ENCODE measurements at places on chromosomes 12 and 14.
A peak's percentile ranks its signal among the peaks of the same experiment; 100 is the strongest.

DNA sequence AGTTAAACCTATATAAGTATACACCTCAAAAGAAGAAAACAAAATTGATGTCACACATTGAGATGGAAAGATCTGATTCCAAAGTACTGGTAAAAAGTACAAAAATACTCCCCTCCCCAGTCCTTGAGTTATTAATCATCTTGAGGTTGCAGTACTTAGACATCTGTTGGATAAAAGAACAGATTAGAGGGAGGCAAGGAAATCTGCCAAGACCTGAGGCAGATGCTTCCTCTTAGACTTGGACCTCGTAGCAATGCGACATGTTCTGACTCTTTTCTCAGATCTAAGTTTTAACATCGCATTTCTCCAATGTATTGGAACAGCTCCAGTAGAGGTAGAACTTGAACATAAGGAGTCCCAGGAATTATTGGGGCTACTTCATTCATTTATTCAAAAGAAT lies 187.9 kb upstream of the GRIN2B start:
- no peak for DNase-seq

GRCh38 chr12:96211988-96212387 lies 17.8 kb downstream of the ELK3 start:
- DNase-seq = no peak

DNA sequence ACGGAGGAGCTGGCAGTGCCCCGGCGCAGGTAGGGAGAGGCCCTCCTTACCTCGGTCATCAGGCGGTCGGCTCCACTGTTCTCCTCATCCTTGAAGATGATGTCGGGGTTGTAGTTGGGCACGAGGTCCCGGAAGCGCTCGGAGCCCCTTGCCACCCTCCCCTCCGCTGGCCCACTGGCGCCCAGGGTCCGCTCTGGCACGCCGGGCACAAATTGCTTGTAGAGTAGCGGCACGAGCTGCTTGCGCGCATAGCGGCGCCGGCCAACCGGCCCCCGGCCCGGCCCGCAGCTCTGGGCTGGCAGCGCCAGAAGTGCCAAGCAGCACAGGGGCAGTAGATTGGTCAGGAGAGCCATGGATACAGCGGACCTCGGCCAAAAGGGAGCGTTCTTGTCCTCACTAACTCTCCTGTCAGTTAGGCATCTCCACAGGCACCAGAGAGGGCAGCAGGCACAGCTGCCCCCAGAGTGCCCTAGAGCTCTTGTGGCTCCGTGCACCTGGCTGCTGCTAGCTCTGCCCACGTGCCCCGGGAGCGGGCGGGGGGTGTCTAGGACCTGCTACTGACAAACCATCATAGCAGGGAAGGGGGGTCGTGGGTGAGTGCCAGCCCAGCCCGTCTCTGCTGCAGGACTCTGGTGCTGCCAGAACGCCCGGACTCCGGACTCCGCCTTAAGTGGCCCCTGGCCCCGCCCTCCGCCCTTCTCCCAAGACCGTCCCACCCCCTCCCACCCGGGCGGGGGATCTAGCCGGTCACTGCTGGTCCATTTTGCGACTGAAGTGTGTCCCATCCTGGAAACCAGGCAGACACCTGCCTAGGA lies at the start of gene DHH:
TSS of gene DHH (minus strand) at position 642 of the 815 bp plus-strand sequence. CDS start at position 353, 289 bp downstream.
- no peak for DNase-seq

GRCh38 chr14:89128311-89129026 lies 288.6 kb downstream of the FOXN3 start:
- DNase-seq = no peak

DNA sequence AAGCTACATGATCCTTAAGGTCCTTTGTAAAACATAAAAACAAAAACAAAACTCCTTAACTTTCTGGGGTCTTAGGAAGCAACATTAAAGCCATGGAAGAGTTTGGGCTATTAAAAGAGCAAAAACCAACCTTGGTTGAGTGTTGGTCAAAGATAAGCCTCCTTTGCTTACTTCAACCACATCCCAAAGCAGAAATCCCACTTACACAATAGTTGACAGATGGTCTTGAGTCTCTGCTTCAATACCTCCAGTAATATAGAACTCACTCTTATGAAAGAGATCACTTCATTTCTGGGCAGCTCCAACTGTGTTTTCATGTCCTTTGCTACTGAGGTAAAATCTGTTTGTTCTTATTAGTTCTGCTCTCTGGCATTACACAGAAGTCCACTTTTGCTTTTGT lies 125.8 kb downstream of the SLC38A4 start:
- DNase-seq = no peak

- DNase-seq = no peak
Observed at GRCh38 chr12:21073822-21074460, 57.1 kb upstream of the SLCO1B1 start.

DNA sequence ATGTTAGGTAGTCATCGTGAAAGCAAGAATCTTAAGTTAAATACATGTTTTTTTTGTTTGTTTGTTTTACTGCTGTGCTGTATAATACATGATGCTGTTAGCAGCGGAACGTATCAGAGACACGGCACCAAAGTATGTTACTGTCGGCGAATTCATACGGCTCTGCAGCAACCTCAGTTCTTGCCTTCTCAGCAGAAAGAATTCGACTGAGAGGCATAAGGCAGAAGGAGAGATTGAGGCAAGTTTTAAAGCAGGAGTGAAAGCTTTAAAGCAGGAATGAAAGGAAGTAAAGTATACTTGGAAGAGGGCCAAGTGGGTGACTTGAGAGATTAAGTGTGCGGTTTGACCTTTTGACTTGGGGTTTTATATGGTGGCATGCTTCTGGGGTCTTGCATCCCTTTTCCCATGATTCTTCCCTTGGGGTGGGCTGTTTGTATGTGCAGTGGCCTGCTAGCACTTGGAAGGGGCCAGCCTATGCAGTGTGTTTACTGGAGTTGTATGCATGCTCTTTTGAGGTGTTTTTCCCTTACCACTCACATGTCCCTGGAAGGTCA lies 23.7 kb downstream of the LEMD3 start:
- DNase-seq = no peak

- no peak for DNase-seq
Observed at GRCh38 chr14:66483322-66483721, 2.8 kb upstream of the CCDC196 start.

GRCh38 chr12:96862326-96862725 lies 44.7 kb upstream of the NEDD1 start:
- DNase-seq = no peak

GRCh38 chr14:104229534-104230055 lies 91.2 kb downstream of the KIF26A start:
- DNase-seq = no peak

DNA sequence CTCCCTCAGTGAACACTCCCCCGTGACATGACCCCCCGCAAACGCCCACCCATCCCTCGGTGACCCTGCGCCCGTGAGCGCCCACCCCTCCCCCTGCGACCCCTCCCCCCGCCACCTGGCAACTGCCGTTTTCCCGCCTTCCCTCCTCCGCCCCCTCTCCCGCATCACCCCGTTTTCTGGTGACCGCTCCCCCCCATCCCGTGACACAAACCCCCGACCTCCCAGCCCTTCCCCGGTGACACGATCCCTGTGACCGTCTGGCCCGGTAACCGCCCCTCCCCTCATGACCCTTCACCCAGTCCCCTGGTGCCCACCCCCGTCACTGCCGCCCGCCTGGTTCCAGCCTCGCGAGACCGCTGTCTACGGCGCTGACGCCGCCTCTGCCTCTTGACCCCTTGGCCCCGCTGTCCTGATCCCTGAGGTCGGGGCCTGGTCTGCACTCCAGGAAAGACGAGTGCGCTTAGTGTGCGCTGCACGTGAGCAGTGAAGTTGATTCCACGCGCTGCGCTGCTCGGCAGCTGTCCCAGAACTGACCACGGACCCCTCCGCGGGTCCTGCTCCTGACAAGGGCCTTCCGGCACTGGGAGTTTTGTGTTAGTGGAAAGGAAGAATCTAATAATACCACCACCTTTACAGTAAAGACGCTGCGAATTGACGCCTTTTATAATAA lies 59.4 kb downstream of the DDX51 start:
- peak; percentile 15 for DNase-seq

GRCh38 chr14:70836946-70837345 lies 27.6 kb upstream of the MAP3K9 start:
- no peak for DNase-seq

DNA sequence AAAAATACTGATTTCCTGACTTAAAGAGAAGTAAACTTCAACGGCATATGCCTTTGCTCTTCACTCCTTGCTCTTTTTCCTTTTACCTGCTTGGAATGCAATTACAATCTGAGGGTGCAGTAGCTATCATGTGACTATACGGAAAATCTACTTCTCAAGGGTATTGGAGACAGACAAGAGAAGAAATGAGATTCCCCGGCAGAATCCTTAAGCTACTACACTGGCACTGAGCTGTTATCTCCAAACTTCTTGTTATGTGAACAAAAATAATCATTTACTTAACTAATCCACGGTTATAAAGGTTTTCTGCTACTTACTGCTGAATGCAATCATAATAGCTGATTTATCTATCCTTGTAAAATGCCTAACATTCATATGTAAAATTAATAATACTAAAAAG lies 118.0 kb upstream of the IFNG-AS1 start:
- no peak for DNase-seq

DNA sequence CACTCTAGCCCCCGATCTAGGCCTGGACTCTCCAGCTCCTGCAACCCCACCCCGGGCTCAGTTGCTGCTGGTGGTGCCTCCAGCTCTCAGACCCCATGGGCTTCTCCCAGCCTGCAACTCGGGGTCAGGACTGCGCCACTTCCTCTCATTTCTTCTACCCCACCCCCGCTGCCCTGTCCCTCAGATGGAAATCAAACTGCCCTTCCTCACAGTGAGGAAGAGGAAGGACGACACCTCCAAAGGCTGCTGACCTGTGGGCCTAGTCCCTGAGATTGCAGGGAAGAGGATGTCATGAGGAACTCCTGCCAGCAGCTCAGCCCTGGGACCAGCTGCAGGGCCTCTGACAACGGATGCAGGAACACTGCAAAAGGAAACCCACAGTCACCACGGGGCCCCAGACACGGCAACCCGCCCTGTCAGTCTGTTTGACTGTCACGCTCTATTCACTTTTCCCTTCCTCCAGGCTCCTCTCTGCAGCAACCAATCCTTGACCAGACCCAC lies 29.3 kb upstream of the PNMA1 start:
- no peak for DNase-seq

DNA sequence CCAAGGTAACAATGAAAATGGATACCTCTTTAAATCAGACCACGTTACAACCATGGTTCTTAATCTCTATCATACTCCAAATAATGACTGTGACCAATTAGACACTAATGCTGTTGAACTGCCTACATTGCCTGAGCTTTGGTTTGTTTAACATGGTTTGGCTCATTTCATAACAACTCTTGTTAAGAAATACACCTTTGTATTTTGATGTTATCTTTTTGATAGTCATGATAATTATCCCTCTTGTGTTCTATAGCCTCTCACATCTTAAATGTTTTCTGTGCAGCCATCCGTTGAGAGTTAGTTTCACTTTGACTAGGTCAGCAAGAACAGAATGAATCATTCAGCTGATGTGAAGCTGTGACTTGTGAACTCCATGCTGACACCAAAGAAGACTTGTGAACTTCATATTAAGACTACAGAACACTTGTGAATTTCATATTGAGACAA lies 75.5 kb upstream of the RERGL start:
- DNase-seq = no peak

- no peak for DNase-seq
Observed at GRCh38 chr12:111196532-111196931, 172.4 kb downstream of the PHETA1 start.

- no peak for DNase-seq
Observed at GRCh38 chr14:79730196-79730595, 481.1 kb downstream of the DIO2 start.

GRCh38 chr12:18556161-18556560 lies 181.7 kb downstream of the PLCZ1 start:
- no peak for DNase-seq

GRCh38 chr12:15811214-15812127 lies 22.3 kb upstream of the EPS8 start:
- no peak for DNase-seq

DNA sequence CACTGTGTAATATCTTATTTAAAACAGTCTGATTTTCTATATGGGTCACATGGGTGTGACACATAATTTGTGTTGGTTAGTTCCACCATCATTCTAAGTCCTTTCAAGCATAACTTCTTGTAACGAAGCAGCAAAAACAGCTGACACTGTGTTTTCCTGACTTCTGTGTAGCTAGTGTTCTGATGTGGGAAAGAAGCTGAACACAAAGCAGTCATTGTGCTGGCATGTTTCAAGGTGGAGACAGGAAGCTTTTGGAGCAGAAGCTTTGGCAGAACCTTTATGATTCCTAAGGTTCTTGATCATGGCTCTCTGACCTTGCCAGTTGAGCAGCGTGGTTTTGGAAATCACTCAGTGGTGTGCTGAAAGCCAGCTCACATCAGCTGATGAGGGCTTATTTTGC lies 351.7 kb upstream of the MDGA2 start:
- DNase-seq = no peak

DNA sequence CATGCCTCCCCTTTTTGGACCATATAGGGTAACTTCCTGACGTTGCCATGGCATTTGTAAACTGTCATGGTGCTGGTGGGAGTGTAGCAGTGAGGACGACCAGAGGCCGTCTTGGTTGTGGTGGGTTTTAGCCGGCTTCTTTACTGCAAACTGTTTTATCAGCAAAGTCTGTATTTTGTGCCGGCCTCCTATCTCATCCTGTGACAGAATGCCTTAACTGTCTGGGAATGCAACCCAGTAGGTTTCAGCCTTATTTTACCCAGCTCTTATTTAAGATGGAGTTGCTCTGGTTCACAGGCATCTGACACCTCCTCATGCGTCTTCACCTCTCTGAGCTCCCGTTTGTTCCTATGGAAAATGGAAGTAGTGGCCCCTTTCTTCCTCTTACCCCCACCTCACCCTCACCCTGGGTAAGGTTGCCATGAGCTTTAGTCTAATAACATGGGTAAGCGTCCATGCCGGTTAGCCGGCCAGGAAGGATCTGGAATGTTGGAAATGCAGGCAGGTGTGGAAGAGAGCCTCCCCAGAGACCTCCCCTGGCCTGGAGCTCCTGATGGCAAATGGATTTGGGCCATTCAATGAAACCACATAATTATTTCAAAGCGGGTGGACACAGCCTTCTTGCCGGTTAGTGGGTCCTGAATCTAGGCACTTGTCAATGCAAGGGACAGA lies 18.6 kb downstream of the HHIPL1 start:
- DNase-seq = no peak

DNA sequence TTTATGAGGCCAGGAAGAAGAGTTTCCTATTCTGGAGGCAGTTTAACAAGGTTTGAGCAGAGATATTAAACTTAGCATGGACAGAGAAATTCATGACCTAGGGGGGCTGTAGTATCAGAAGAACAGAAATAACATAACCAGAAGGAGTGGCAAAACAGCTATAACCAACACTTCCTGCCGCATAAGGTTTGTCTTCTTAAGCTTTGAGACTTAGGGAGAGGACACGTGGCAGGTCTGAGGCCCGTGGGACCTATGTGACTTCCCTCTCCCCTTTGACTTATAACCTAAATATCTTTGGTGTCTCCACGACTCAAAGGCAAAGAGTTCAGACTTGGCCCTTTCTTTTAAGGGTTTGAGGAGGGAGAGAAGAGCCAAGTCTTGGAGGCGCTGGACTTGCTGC lies 119.1 kb upstream of the PZP start:
- no peak for DNase-seq

Data from activated CD4-positive, alpha-beta T cell treated with anti-CD3 and anti-CD28 coated beads for 1 hour (primary cell).